ENCODE measurements at places on chromosomes 3 and 15.

DNA sequence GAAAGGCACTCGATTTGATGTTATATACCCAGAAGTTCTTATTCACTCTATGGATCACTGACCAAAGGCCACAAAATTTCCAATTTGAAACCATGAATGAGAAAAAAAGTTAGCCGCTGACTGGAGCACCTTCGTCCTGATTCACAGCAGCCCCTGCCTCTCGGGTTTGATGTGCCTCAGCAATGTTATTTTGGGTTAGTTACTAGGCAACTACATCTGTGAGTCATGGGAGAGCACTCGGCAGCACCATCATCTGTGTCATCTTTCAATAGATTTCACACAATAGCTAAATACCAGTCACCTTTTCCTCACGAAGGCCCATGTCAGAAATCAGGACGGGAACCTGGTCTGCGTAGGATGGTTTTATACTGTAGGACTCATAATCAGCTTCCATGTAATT lies 269.2 kb downstream of the ZBBX start:
- no peak for DNase-seq

- DNase-seq: no peak
Observed at GRCh38 chr3:140384876-140385275, 293.0 kb upstream of the TRIM42 start.

GRCh38 chr3:136819731-136820679 lies 1.1 kb downstream of the SLC35G2 start:
- DNase-seq: no peak

DNA sequence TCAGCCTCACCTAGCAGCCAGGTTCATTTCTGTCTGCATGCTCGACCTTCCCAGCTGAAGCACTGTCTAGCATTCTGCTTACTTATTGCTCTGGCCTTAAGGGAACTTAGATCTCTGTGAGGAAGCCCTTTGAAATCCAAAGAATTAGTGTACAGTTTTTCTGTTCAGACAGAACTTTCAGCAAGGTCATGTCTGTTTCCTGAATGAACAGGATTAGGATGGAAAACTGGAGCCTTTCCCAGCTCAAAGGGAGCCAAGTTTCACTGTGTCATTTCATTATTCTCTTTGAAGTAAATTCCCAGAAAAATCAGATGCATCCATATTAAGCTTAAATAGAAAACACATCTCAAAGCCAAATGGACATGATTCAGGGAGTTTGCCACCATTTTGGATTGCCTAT lies 457.3 kb upstream of the KCNMB2 start:
- no peak for DNase-seq

- DNase-seq: no peak
Observed at GRCh38 chr15:40764629-40765103, 798 bp downstream of the GCHFR start.

DNA sequence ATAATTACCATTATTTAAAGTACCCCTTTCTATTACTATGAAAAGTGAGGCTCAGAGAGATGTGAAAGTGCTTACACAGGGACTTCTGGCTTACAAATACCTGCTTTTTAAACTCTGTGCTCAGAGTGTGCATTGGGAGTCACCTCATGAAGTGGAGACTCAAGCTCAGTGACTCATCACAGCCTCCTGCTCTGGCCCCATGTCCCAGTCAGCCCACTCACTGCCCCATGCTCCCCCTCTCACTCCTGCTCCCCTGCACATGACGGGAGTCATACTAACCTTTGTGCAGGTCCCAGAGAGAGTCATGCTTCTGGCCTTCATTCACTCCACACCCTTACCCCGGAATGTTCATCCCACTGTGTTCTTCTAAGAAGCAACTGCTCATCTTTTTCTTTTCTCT lies 20.2 kb downstream of the CCR1 start:
- no peak for DNase-seq

GRCh38 chr3:94990952-94991705 lies 928.3 kb downstream of the NSUN3 start:
- DNase-seq: no peak

GRCh38 chr3:155658006-155658405 lies 86.9 kb downstream of the PLCH1 start:
- no peak for DNase-seq

GRCh38 chr15:64894395-64895056 lies 17.2 kb upstream of the ANKDD1A start:
- no peak for DNase-seq

DNA sequence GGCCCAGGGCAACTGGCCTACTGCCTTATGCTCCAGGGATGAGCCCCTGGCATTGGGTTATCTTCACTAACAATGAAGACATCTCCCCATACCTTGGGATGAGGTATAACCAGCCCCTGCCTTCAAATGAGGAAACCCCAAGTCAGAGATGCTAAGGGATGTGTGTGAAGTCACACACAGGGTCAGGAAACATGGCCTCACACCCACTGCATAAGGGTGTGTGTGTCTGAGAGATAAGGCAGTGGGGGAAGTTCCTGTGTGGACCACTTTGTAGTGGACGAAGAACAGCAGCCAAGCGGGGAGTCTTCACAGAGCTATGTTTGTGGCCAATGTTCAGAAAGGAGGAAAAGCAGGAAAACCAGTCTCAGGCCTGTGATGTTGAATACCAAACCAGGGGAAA lies 10.5 kb downstream of the ELP6 start:
- DNase-seq: no peak

- DNase-seq: no peak
Observed at GRCh38 chr3:140447136-140447535, 230.7 kb upstream of the TRIM42 start.

GRCh38 chr3:144556392-144556791 lies 584.8 kb downstream of the DIPK2A start:
- DNase-seq: no peak

- DNase-seq: no peak
Observed at GRCh38 chr3:106765342-106765741, 611.9 kb upstream of the CCDC54 start.

DNA sequence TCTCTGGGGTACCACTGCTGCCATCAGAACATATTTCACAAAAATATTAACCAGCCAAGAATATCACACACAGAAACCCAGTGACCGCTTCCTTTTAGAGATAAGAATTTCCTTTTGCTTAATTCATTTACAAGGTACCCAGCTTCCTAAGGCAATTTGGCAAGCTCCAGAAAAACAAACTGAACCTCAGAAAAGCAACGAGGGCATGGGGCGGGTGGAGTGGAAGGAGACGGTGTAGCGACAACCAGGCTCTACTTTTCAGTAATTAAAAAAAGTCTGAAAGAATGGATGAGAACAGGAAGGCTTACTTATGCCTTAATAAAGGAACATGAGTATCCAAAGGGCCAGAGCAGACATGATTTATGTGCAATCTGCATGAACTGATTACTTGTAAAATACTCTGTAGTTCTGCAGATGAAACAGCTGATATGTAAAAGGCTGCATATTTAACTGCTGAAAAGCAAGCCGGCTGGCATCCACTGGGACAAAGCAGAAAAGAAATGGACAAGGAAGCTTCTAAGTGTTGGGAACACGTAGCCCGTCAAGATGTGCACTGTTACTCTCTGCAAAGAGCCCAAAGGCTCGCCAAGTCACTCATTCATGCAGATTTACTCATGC lies 18.6 kb downstream of the RFTN1 start:
- DNase-seq: no peak

DNA sequence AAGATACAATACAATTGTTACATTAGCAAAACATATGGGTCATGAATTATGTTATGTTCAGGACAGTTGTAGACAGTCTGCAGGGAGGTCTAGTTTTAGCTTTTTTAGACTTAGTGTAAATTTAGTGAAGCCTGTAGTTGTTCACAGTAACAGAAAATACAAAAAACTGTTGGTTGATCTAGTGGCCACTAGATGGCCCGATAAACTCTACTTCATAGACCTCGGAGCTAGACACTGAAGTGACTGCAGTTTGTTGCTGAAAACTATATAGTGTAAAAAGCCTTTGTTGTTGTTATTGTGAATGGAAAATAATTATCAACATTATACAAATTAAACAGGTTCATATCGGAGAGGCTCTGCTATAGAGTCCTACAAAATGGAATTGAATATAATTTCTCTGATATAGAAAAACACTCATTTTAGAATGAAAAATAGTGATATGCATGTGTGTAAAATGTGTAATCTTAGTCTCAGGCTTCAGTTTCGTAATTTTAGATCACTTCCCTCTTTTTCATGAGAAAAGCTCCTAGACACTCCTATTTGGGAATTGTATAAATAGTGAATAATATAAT lies 18.3 kb downstream of the MAGEL2 start:
- DNase-seq: no peak

GRCh38 chr15:81024936-81025335 lies 24.2 kb downstream of the TLNRD1 start:
- DNase-seq: no peak

DNA sequence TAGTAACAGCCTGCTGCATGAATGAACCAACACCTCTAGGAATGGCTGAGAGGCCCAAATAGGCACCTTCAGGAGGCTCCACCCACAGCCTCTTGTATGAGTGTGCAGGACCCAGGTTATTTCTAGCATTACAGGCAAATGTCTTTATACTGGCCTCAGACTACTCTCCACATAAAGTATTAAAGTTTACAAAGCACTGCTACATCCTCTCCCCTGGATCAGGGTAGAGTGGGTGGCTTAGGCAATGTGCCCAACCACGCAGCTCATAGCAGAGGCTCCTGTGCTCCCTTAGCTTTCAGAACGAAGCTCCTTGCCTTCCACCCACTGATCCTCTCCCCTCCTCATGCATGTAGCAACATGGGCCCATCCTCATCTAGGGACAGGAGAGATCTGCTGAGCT lies 16.3 kb downstream of the TMEM43 start:
- no peak for DNase-seq

DNA sequence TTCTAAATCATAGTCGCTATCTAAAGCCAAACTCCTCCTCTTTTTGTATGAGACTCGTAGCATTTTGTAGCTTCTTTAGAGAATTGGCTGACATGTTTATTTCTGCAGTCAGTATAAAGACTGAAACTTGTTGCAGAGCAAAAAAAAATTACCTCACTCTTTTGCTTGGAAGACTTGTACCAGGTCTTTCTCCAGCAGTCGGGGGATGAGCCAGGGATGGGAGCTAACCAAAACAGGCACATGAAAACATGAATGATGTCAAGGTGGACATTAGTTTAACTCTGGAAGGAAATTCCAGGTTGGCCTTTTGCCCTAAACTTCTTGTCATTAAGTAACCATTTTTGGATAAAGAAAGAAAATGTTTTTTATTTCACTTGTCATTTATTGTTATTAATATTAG lies 47.0 kb upstream of the SCAANT1 start:
- no peak for DNase-seq

DNA sequence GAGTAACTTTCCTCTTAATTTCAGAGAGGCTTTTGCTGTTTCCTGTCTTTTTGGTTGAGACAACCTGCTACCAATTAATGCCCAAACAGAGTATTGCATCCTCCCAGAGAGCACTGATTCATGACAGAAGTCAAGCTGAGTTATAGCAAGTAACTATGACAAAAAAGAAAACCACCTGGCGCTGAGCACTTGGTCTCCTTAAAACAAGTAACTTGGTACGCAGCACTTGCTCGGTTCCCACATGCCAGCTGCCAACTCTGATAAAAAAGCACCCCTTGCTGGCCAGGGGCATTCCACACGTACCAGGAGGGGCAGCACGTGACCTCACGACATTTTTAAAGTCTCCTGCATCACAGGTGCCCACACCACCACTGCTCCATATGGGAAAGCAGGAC lies 13.5 kb upstream of the MYO5C start:
- DNase-seq: no peak

DNA sequence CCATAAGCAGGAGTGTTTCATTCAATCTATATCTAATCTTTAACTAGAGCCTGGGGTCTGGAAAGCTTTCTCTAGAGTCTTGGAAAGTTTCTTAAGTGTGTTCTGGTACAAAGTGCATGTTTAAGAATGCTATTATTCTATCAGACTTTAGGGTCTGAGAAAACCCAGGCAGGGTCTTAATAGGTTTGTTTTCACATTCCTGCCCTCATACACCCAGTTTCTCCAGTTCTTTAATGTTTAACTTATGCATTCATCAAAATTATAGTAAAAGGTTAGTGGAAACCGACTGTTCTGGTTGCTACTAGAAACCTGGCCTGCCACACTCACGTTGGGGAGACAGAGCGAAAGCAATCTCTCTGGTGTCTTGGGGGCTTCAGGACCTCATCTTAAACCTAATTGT lies 102.9 kb upstream of the WDR72 start:
- no peak for DNase-seq

DNA sequence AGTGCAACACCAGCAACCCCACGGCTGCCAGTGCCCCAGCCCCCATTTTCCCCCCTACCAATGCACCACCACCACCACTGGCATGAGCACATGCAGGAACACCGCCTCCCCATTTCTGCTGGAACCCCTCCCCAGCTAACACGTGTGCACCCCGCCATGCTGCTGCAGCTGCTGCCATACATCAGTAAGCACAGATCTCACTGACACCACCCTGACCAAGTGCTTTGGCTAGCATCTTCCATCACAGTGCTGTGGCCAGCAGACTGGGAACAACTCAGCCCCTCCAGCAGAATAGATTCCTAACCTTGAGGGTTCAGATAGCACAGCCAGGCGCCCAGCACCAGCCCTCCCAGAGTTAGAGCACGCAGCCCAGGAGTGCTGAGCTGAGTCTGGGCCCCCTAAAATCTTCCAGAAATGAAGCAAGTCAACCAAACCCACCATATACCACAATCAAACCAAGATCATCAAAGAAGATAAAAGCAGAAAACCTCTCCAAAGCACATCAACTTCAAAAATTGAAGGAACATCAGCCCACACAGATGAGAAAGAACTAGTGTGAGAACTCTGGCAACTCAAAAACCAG lies 81.2 kb upstream of the CDV3 start:
- DNase-seq: no peak

DNA sequence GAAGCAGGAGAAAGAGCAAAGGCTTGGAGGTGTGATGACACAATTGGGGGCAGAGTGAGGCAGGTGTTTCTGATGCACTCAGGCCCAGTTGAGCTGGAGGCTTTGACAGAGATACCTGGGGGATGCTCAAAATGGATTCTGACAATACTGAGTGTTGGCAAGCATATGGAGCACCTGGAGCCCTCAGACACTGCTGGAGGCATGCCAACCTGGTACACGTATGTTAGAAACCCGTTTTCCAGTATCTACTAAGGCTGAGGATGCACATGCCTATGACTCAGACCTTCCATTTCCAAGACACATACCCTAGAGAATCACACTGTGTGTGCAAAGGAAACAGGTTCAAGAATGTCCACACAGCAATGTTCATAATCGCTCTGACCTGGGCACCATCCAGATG lies 58.7 kb downstream of the WNT7A start:
- no peak for DNase-seq

GRCh38 chr15:40722934-40723333 lies 28.0 kb downstream of the RAD51 start:
- DNase-seq: no peak

DNA sequence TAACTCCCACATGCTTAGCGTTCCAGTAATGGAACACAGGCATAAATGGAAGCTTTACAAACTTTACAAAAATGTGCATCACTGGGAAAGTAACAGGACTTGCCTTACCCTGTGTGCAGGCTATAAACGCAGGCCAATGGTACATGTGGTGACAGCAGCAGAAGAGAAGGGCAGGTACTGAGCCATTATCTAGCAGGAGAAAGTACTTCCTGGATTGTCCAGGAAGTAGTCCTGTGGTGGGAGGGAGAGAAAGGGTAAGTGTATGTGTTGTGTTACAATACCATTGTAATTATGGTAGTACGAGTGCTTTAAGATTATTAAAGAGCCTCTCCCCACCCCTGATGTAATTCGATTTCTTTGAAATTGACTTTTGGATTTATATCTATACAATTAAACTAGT lies 5.3 kb downstream of the ATP1B3 start:
- DNase-seq: no peak

- DNase-seq: no peak
Observed at GRCh38 chr15:38324939-38325647, 72.5 kb downstream of the SPRED1 start.

- DNase-seq: no peak
Observed at GRCh38 chr15:67670647-67671305, 128.3 kb downstream of the MAP2K5 start.
